ENCODE measurements at places on chromosomes 11 and 22.
A peak's percentile ranks its signal among the peaks of the same experiment; 100 is the strongest.

- DNase-seq, result no peak
Observed at GRCh38 chr11:6734616-6735015, 37.2 kb downstream of the OR2AG2 start.

- peak; percentile 58 for DNase-seq
Observed at GRCh38 chr11:128859563-128860441, 7.3 kb downstream of the KCNJ1 start.

DNA sequence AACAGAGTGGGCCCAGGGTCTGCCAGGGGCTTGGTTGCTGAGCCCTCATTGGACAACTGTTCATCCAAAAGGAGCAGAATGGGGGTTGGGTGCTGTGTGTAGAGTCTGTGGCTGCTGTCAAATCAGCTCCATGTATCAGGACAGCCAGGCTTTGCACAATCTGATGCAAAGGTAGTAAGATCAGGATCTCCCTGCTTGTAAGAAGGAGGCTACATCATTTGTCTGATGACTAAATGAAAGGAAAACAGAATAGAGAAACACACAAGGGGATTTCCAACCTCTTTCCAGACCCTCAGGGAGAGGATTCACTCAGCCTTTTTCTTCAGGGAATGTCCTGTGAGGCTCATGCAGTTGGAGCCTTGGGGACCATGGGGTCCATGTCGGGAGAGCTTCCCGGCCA, 7.2 kb downstream of the MICAL2 start:
- no peak for DNase-seq

GRCh38 chr11:123301696-123302400, 106.8 kb upstream of the CLMP start:
- peak; percentile 33 for DNase-seq

DNA sequence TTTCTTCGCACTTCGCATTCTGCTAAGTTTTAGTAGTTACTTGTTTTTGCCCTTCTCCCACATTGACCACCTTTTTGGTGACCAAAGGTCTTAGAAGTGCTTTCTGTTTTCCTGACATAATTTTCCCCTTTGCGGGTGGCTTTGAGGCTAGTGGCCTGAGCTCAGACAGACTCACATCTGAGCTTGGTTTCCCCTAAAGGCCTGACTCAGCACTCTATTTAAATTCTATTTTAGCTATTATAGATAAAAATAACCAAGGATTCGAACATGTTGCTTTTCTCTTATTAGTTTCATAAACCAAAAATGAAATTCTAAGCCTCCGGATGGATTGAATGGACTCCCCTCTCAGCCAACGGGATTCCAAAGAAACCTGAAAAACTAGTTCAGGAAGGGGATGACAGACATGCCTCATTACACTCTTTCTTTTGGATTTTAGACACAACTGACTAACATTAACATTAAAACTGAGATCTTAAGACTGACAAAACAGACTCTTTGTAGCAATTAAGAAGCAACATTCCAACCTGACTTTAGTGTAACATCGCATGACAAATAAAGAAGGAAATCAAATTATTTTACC, 258.5 kb downstream of the LUZP2 start:
- no peak for DNase-seq

DNA sequence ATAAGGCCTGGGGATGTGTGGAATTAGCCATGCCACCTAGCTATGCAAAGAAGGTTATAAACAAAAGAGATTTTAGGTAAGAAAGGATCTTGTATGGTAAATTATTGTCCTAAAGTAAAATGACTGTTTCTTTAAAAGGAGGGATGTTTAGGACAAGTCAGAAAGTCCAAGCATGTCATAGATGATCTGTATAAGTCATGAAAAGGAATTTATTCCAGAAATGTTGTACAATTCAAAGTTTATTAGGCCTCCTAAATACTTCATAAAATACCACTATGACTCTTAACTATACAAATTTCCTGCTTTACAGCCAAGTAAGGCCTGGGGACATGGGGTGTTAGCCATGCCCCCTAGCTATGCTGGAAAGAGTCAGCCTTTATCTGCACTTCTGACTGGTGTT, 22.7 kb downstream of the OR5A2 start:
- DNase-seq, result no peak

GRCh38 chr11:57379732-57380131, 1.2 kb downstream of the PRG3 start:
- DNase-seq, result peak; percentile 33

DNA sequence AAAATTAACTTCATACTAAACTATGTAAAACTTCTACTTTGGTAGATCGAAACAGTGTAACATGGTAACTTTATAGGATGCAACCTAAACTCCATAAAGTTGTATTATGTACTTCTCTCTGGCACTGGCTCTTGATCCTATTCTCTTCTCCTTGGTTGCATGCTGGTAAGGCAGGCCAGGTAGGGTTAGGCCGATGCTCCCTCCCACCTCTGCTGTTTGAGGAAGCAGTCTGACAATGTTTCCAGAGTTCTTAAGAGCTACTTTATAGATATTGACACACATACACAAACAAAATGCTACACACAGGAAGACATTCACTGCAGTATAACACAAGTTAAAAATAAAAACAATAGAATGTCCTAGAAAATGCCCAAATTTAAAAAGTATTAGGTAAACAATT, 22.5 kb downstream of the CTSC start:
- no peak for DNase-seq

- no peak for DNase-seq
Observed at GRCh38 chr22:44940130-44940529, 69.7 kb downstream of the PHF21B start.

DNA sequence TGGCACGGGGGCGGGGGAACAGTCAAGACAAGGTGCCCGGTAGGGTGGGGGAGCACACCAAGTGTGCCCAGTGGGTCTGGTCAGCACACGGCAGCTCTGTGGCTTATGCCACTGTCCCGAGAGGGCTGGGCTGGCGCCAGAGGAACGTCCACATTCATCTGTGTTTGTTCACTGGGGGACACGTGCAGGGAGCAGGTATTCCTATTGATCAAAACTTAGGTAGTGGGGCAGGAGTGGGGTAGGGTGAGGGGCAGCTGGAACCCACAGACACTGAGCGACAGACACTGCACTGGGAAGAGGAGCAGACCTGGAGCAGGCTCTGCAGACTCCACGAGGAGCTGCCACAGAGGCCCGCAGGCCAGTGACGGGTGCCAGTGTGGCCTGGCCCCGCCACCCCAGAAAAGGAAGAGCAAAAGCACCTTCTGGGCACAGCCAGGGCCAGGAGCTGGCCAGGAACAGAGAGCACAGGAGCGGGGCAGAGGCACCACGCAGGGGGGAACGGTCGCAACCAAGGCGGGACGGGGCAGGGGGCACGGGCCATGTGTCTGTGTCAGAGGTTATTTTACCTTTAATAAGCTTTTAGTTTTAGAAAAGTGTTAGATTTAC, 2.1 kb upstream of the MOB2 start:
- no peak for DNase-seq

DNA sequence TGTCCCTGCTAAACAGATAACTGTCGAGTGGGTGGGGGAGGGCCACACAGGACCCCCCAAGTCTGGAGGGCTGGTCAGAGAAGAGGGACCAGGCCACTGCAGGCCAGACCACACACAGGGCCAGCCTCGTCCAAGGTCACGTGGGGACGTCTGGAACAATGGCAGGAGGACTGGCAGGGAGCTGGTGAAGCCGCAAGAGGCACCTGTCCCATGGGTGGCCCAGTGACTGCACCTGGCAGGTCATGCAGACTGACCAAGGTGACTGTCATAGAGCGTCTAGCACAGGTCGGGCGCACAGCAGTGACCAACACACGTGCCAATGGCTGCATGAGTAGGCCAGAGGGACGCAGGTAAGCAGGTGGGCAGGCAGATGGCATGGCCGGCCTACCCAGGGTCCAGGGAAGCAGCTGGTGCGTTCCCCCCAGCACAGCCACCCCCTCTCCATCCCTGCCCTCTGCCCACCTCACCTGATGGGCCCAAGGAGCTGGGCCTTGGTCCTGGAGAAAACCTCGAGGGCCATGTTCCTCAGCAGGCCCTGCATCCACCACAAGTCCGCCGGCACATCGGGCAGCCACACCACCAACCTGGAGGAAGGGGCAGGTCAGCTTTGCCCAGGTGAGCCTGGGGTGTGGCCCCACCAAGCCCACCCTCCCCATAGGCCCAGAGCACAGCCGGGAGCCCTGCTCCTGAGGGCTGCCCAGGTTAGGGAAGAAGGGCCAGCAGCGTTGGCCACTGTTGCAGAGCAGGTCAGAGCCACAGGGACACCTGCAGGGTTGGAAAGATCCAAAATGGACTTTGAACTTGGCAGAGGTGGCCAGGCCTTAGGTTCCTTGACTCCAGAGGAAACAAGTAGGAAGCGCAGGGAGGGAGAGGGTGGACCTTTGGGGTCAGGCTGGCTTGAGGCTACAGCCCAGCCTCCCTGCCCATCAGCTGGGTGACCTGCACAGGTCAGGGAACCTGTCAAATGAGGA, 10.4 kb downstream of the PNPLA5 start:
- DNase-seq, result no peak

DNA sequence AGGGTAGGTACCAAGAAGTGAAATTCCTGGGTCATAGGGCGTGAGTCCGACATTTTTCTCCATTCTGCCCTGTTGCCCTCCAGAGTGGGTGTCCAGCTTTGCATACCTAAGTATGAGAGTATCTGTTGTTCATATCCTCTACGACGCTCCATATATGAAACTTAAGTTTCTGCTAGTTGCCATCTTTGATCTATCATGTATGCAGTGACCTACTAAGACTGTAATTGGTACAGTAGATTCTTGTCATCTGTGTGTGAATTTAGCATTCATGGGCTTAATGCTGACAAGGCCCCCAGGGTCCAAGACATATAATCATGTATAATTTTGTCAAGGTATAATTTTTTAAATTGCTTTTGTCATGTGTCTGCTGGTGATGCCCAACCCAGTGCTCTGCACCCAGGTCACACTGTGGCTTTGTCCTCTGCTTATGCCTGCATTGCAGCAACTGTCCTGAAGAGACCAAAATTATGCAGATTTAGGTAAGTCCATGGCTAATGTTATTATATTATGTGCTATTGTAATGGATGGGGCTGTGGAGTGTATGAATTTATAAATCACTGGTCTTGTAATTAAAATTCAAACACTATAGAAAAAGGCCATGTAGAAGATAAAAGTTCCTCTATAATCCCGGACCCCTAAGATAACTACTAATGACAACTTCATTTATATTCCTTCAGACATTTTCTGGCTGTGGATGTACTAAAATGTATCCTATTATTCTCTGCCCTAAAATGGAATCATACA, 12.2 kb downstream of the NEAT1 start:
- peak; percentile 31 for DNase-seq

Measured in iris pigment epithelial cell (primary cell).